ENCODE measurements at places on chromosomes 2 and 18.

- DNase-seq: peak; percentile 64
These were observed 29.4 kb downstream of the ITM2C start for GRCh38 chr2:230893841-230894781.

GRCh38 chr18:32349728-32350395 is 120.8 kb downstream of the GAREM1 start:
- DNase-seq: no peak

DNA sequence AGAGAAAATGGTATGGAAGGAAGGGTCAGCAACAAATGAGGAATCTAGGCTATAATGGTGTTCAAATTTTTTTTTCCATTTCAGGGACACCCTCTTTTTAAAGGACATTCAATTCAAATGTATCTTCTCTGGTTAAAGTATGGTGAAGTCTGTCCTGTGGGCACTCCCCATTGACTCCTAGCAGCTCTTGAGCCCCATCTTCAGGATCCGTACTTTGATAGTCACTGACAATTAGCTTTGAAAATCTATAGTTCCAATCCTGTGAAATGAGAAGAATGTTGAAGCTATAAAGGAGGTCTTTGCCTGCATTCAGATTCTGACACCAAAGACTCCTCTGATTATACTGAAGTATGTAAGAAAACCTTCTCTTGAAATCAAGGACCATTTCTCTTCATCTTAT is 43.3 kb downstream of the KCNH7 start:
- DNase-seq: no peak

DNA sequence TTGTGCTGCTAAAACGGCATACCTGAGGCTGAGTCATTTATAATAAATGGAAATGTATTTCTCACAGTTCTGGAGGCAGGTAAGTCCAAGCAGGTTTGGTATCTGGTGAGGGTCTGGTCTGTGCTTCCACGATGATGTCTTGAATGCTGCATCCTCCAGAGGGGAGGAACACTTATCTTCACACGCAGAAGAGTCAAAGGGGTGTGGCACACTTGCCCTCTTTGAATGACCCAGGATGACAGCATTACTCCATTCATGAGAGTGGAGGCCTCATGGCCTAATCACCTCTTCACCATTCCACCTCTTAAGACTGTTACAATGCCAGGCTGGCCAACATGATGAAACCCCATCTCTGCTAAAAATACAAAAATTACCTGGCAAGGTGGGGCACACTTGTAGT is 61.0 kb downstream of the NCAPH start:
- DNase-seq: no peak

- no peak for DNase-seq
These were observed 436.9 kb downstream of the EIPR1 start for GRCh38 chr2:2940702-2941101.

DNA sequence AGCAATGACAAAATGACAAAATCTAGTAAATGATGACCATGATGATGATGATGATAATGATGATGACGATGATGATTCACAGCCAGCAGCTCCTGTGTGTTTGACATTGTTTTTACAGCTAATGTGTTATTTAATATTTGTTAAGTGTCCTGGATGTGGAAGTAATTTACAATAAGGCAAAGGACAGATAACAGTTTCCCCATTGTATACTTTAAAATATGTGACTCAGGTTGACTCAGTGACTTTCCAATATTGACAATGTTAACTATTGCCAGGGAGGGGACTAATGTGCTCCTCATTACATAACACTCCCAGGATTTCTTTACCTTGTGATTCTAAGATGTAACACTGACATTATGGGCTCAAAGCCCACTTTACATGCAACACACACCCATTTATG is 602.2 kb downstream of the FBXO15 start:
- DNase-seq: no peak

DNA sequence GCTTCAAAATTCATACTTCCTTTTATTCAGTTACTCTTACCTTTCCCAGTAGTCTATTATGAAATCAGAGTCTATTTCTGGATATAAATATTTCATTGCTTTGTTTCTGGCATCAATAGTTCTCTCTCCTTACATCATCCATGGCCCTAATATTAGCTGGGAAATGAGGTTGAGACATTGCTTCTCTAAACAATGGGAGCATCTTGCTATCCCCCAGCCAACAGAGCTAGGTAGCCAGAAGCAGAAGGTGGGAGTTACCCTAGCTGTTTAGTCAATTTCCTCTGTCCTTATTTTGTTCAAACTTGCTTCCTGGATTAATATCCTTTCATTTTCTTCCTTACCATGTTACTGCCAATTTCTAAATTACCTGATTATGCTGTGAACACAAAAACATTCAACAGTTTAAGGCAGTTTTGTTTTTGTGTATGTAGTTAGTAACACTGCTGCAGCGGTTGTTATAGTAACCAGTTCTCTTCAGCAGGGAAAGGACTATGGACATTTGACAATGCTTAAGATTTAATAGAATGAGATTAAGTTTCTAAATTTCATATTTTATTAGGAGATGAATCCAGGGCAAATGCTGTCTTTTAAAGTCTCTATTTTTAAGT is 160.5 kb upstream of the KCNJ3 start:
- DNase-seq: no peak

All from thymus (tissue), 14 donors.